ENCODE measurements at places on chromosomes 3 and 15. TPM values are rescaled to one million over a fixed set of nuclear protein-coding genes. Genes with fewer than 3 reads are reported as not detected.

DNA sequence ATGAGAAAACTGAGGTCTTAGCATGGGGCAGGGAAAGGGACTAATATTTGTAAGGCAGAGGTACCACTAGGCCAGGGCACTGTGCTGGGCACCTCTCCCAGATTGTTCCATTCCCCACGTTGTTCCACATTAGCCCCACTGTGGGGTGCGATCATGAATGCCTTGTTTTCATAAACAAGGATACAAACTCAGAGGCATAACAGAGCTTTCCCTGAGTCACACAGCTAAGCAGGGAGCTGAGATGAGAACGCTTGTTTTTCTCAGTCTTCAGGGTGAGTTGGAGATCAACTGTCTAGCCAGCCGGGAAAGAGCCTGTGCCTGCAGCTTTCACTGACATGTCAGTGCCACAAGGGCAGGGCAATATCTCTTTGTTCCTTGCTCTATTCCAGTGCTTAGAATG lies 47.9 kb upstream of the ITGA11 start:
- no peak for DNase-seq

Gene P2RY13
- 0.46 TPM for total RNA-seq

GRCh38 chr15:70597056-70597603 lies 166.2 kb downstream of the UACA start:
- no peak for DNase-seq

- DNase-seq, result no peak
Observed at GRCh38 chr15:36370731-36371112, 208.7 kb upstream of the CDIN1 start.

DNA sequence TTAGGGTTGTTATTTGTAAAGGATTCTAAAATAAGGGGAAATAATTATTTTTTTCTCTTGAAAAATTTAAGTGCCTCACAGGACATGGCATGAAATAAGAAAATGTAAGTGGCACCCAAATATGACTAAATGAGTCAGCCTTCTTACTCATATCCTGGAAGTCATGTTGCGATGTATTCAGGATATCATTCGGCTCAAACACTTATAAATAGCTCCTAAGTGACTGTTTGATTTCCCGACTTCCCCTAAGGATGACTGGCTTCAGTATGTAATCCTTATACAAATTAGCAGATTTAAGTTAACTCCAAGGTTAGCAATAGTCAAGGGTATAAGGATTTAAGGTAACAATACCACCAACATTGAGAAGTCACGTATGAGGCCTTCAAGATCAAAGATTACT lies 57.3 kb upstream of the OSTN start:
- no peak for DNase-seq

DNA sequence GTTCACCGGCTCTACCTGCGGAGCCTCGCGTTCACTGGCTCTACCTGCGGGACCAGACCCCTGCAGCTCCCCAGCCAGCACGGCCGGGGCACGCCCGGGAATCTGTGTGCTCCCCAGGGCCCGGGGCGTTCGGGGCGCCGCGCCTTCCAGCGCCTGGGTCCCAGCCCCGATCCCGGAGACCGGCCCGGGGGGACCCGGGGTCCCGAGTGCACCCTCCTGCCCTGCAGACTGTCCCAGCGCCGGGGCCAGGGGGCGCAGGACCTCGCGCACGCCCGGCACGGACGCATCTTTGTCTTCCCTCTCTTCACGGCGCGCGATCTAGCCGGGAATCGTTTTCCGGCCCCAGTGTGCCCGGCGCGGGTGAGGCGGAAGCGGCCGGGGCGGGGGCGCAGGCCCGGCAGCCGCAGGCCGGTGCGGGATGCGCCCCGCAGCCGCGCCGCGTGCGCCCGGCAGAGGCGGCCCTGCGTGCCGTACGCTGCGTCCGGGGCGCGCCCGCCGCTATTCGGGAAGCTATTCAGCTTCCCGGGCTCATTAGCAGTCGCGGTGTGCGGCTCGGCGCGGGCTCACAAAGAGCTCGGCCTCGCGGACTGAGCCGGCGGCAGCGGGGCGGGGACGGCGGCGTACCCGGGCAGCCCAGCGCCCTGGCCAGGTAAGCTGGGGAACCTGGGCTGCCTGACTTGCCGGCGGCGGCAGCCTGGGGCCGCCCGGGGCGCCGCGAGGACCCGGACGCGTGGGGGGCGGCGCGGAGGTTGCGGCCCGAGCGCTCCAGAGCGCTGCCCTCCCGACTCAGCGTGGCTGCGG lies at the start of gene APBA2:
APBA2 (plus strand) TSS at position 345 of the 801 bp plus-strand sequence. CDS start 167,911 bp downstream, outside the sequence.
- no peak for DNase-seq

GRCh38 chr15:52155878-52156277 lies 35.3 kb downstream of the GNB5 start:
- no peak for DNase-seq

- no peak for DNase-seq
Observed at GRCh38 chr3:41200669-41201021, 1.3 kb downstream of the CTNNB1 start.

DNA sequence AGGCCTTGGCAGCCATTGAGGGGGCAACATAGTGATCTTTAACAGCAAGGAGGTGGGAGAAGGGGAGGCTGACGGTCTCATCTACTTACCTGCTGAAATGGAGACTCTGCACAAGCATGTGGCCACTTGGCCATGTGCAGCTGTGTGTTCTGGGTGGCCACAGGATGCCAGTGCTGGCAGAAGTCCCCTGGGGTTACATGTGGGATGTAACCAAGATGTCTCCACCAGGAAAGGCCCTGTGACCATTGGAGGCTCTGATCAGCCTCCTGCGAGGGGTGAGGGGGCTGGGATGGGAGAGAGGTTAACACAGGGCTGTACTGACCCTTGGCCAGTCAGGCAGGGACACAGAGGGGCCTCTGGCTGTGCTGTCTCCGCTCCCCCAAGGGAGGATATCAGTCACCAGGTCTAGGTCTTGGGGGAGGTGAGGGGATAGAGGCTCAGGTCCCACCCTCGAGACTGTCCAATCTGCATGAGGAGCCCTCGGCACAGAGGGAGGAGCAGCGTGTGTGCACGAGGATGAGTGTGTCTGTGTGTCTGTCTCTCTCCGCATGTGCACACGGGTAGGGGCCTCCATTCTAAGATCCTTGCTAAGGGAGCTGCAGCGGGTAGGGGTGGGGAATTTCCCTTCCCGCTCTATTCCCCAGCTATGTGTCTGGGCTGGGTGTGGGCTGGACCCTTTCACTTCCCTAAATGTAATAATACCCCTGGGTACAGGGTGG lies 19.5 kb downstream of the PRKCD start:
- DNase-seq, result no peak
